Activated naive CD8-positive, alpha-beta T cell treated with anti-CD3 and anti-CD28 coated beads, Interleukin-2, amount 10 ng/mL, durations not matched to agents 7 days and 5 days (primary cell): ENCODE measurements at places on chromosomes 3 and 15. TPM values are rescaled to one million over a fixed set of nuclear protein-coding genes. Genes with fewer than 3 reads are reported as not detected.

SAMMSON gene
- total RNA-seq = not detected

FOXB1 gene
- total RNA-seq = 0.78 TPM

DNA sequence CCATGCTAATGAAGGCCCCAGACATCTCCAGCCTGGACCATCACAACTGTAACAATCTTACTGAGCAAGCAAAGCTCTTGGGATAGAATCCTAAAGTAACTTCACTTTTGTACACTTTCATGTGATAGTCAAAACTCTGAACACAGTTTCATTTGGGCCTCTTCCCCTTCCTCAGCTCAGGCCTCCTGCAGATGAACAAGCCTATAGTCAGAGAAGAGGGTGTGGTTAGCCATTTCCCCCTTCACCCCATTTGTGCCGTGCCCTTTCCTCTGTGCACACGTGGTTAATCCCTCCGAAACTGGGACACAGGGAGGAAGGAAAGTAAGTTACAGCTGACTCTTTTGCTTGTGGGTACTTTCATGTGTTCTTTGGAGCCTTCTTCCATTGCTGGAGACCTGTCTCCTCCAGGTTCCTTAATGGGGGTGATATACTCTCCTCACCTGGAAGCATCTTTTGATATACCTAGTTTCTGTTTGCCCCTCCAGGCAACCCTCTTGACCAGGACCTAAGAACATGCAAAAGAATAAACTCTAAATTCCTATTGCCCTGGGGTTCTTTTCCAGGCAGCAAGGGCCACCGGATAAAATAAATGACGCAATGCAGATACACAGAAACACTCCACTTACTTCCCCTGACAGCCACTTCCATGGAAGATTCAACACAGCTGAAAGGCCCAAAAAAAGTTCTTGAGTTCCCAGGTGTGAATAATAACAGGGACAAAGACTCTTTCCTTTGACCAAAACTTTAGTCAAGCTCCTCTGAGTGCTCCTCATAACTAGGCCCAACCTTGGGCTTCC lies 29.6 kb upstream of the CSTA start:
- DNase-seq = no peak

GRCh38 chr3:176376531-176376930 lies 820.8 kb downstream of the TBL1XR1 start:
- DNase-seq = no peak

GRCh38 chr3:173552526-173552925 lies 155.0 kb downstream of the NLGN1 start:
- DNase-seq = no peak

DNA sequence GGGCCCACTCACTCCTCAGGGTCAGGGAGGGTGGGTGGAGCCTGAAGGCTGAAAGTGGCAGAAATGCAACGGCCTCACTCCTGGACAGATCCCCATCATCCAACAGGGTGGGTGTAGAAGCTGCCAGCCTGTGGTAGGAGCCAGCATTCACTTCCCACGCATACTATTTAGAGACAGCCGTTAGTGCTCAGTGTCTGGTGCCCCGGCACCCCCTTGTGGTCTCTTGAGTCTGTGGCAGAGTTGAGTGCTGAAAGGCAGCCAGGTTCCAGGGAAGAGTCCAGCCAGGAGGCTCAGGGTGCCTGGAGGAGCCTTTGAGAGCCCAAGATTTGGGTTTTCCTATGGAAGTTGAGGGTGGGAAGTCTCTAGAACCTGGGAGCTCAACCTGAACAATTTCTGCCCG lies 2.1 kb upstream of the GNAT1 start:
- peak; percentile 51 for DNase-seq

- no peak for DNase-seq
These were observed 30.1 kb downstream of the BDH1 start for GRCh38 chr3:197525706-197526105.

DNA sequence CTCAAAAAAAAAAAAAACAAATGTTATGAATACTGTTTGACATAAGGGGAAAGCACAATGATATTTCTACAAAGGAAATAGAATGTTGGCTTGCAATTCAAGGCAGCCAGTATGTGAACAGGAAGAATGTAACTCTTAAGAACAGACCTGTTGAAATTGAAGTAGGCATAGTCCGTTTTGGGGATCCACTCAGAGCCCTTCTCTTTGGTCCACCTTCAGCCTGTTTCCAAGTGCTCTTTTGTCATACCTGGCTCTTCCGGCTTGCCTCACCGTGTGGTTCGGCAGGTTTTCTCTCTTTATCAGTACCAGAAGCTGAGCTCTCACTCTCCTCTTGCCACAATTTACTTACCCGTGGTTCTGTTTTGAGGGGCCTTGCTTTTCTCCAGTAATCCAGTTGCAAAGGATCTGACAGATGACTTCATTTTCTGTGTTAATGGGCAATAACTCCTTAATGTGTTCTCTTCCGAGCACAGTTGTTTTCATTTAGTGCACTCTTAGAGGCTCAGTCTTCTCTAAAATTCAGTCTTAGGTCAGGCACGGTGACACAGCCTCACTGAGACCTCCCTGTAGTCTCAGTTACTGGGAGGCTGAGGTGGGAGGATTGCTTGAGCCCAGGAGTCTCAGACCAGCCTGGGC lies 6.7 kb downstream of the ABHD17C start:
- no peak for DNase-seq

- no peak for DNase-seq
These were observed 47.1 kb upstream of the ADGRG7 start for GRCh38 chr3:100562224-100562857.

RARRES1 gene
- total RNA-seq = not detected

LYZL4 gene
- not detected for total RNA-seq

DNA sequence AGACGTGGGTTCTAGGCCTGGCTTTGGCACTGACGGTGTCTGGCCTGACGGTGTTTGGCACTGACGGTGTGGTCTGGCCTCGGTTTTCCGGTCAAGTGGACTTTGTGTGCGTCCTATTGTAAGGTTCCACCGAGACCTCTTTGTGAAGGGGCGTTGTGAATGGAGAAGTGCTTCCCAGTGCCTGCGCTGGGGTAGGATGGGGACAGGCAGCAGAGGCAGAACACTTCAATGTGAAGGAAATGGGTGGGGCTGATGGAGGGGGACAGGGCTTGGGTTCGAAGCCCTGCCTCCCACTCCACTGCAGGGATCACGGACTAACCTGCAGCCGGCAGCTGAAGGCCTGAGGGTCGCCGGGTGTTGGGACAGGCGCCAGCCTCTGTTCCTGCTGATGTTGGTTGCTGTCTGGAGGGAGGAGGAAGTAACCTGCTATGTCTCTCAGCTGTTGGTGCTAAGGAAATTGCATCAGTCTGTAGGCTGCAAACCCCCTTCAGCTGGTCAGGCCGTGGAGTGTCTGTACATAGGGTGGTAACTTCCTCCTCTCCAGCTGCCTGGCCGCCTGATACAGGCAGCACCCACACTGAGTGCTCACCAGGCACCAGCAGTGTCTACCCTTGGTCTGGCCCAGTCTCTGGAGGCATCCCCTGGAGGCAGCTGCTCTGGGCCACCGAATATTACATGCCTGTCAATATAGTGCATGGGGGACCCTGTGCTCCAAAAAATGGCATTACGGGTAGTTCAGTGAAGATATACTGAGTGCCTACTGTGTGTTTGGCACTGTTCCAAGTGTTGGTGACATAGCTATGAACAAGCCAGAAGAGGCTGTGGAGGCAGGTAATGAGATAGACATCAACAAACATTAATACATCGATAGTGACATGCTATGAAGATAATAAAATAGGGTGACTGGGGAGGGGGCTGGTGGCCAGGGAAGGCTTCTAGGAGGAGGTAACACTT lies 1.1 kb downstream of the TM6SF1 start:
- peak; percentile 63 for DNase-seq

CACNA2D2 gene
- 2.1 TPM for total RNA-seq

DNA sequence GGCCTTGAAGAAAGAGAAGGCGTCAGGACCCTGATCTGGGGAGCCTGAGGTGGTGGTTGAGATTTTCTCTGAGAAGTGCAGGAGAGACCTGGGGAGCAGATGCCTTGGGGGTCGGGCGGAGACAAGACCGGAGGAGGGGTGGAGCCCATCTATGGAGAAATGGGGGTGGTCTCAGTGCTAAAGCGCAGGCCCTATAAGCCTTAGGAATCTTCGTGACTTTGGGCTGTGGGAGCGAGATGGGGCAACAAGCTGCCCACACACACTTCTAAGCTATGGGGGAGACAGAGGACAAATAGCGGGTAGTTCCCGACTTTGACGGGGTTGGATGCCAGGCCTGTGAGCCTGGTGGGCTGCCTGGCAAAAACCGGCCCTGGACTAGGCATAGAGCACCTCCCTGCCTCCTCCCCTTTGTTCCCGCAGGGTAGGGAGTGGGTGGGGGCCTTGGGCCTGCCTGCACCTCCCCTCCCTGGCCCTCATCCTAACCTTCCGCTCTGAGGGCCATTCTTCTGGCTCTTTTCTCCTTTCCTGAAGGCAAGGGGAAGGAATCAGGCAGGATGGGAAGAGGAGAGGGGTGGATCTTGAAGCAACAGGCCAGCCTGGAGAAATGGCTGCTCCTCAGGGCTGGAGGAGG lies 880 bp downstream of the NISCH start:
- no peak for DNase-seq
